Activated T-helper 17 cell treated with anti-CD3 and anti-CD28 coated beads, Interleukin-2, amount 50 U/mL, for 72 hours (primary cell): ENCODE measurements at places on chromosomes 6 and 20. TPM values are rescaled to one million over a fixed set of nuclear protein-coding genes. Genes with fewer than 3 reads are reported as not detected.

CLVS2 gene
- total RNA-seq, result not detected

GSTA4 gene
- 0.56 TPM for total RNA-seq

- ATAC-seq, result no peak
These were observed 5.5 kb upstream of the TBC1D32 start for GRCh38 chr6:121339639-121340226.

DNA sequence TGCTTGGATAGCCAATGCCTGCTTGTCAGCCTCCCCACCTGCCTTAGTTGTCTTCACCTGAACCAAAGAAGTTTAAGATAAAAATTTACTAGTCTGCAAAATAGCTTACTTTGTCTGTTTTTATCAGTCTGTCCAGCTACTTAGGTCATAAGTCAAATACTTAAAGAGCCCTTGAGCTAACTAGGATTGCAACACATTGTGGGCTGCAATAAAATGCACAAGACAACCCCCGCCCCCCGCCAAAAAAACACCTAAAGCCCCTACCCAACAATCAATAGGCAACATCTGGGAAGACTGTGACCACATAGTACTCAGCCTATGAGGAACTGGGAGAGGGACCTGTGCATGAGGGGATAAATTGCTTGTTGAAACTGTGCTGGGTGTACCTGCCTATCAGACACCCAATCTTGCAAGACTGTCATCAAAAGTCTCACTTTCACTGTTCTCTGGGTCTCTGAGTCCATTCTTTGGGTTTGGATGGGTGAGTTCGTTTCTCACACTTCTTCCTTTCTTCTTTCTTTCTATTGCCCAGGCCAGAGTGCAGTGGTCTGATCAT lies 27.3 kb upstream of the ABCC10 start:
- ATAC-seq, result no peak

DNA sequence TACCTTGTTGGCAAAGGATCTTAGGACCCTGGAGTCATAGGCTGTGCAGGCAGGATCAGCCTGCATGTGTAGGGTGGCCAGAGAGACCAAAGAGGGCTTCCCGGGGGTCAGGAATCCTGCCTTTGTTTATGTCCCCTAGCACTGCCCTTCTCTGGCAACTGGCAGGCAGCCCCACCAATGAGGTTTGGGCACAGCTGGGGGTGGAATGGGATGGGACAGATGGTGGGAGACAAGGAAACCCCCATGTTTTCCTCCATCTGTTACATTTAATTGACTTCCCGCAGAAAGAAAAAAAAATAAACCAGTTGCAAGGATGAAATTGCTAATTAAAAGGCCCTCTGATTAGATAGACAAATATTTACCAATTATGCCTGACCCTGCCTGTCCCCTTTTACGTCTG lies 27.6 kb downstream of the CD40 start:
- no peak for ATAC-seq

DNA sequence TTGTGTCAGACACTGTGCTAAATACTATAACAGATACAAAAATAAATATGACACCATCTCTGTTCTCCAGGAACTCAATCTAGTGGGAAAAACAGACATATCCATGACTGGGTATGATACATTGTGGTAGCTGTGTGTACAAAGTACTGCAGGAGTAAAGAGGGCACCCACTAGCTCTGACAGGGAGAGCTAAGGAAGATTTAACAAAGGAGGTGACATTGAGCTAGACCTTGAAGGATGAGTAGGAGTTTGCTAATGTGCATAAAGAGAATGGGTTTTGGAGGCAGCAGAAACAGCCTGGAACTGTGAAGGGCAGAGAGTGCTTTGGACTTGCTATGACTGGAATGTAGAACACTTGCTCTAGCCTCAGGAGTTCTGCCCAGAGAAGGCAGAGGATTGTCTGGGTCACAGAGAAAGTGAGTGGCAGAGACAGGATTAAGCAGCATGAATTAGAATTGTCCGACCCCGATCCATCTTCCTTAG lies 14.4 kb downstream of the MMP24 start:
- no peak for ATAC-seq

DNA sequence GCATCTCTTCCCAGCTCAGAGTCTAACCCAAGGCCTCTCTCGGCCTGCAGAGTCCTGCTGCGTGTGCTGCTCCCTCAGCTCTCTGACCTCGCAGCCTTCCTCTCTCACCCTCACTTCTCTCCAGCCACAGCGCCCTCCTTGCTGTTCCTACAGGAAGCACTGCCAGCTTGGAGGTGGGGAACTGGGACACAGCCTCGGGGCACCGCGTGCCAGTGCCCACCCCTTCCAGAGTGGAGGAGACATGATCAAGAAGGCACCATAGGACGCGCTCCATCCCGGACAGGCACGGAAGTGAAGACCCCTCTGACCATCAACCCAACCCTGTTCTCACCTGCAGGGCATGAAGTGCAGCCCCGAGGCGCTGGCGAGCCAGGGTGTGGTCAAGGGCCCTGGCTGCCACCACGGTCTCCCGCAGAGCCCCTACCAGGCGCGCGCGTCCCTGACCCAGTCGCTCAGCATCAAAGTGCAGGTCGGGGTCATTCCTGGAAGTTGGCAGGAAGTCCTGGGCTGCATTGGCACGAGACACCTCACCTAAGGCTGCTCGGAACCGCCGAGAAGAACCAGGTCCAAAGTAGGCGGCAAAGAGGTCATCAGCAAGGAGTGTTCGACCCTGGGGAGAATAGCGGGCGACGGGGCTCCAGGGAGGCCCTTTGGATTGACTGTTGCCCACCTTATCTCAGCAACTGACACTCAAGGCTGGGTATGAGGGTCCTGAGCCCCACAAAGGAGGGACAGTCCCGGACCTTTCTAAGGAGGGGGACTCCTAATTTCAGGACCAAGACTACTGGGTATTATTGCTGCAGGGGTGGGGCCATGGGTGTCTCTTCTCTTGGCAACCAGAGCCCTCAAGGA lies 1.3 kb downstream of the VWA7 start:
- ATAC-seq, result no peak

GRCh38 chr6:2718334-2719092 lies 32.2 kb downstream of the MYLK4 start:
- ATAC-seq, result no peak
